HFF-Myc (cell line): ENCODE measurements at places on chromosomes 11 and 22.

GRCh38 chr11:3949125-3949524 is 93.7 kb downstream of the STIM1 start:
- no peak for DNase-seq

DNA sequence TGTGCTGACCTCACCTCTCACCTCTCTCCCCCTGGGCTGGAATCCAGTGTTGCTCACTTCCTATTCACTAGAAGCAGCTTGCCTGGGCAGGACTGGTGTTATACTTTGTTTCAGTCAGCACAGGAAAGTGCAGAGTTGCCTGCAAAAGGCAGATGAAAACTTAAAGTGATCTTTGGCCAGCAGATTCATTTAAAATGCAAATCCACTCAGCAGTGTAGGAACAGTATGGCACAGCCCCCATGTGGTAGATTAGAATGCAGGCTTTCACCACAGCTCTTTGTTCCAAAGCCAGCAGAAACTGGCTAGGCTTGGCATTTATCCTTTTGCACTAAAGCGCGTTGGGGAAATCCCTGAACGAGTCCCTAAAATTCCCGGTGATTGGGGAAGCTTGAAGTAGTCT is 301.2 kb downstream of the OR4C45 start:
- no peak for DNase-seq

- peak; percentile 21 for DNase-seq
These were observed 39.3 kb upstream of the BSX start for GRCh38 chr11:123020968-123021367.

DNA sequence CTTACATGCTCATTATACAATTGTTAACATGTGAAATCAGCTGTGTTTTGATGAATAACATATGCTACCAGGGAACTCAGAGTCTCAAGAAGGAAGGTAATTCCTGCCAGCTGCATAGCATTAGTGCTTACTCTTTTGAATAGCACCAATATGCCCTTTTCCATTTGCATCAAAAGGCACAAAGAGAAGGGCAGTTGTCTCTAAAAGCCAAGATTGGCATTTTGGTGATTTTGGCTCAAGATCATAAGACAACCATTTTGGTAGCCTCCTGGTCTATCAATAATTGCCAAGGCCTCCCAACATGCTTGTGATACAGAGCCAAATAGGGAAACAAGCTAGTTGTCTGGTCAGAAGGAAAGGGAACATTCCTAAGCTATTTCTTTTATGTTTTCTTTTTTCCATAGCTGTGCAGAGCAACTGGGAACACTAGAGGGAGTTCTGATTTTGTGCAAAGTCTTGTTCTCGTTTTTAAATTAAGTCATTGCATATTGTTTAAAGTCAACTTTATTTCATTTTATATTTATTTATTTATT is 416.7 kb upstream of the CHORDC1 start:
- DNase-seq = no peak

GRCh38 chr11:61926235-61926634 is 8.9 kb upstream of the RAB3IL1 start:
- no peak for DNase-seq
